Omental fat pad (tissue), 4 donors: ENCODE measurements at places on chromosomes 16 and 17. TPM values are rescaled to one million over a fixed set of nuclear protein-coding genes. Genes with fewer than 3 reads are reported as not detected.

Gene PROCA1
- total RNA-seq = 6.0 TPM

Gene FNDC8
- total RNA-seq = not detected

Gene NPB
- total RNA-seq = not detected

Gene PLCG2
- total RNA-seq = 59.6 TPM

Gene SOX8
- total RNA-seq = 1.4 TPM

Gene PLA2G10
- total RNA-seq = not detected

Gene BCL6B
- 7.7 TPM for total RNA-seq

Gene APRT
- total RNA-seq = 111 TPM

Gene GCGR
- not detected for total RNA-seq

Gene GPR142
- total RNA-seq = not detected

Gene RRAD
- total RNA-seq = 3.8 TPM

Gene KRT39
- total RNA-seq = not detected
